Activated B cell treated with CpG ODN at 0.5 μM for 24 hours (primary cell): ENCODE measurements at places on chromosomes 6 and 20. TPM values are rescaled to one million over a fixed set of nuclear protein-coding genes. Genes with fewer than 3 reads are reported as not detected.

Gene GPR6
- not detected in 2 replicates for total RNA-seq

Gene TNFRSF6B
- not detected in 2 replicates for total RNA-seq

Gene KDM1B
- total RNA-seq = 19.6 and 21.0 TPM in 2 replicates

Gene RIMS4
- total RNA-seq = not detected in 2 replicates

DNA sequence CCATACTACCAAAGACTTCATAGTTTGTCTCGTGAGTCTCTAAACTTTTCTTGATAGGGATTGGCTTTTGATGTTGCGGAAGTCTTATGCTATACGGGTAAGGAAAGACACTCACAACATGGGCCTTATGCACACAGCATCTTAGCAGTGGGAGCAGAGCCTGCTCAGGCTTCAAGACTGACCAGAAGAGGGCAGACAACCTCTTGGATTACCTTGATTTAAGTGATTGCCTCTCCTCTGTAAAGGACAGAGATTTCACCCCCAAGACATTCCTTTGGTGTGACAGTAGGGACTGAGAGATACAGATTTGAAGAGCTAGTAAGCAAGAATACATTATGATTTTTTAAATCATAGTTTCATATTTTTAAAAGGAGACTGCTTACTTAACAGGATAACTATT, 71.0 kb upstream of the SAMD3 start:
- H3K27me3 ChIP-seq = no peaks in the 10 kb centered on the region
- no peak overlapping the region for H3K27ac ChIP-seq
- H3K36me3 ChIP-seq = no peaks in the 10 kb centered on the region
- H3K4me1 ChIP-seq = peaks cover 5% of the 10 kb centered on the region

- H3K27me3 ChIP-seq = no peaks in the 10 kb centered on the region
- peaks cover 6% of the 10 kb centered on the region for H3K4me1 ChIP-seq
- H3K4me3 ChIP-seq = no peak overlapping the region
- no peaks in the 10 kb centered on the region for H3K36me3 ChIP-seq
Observed at GRCh38 chr20:19968466-19969073, 48.6 kb upstream of the NAA20 start.

GRCh38 chr20:34713194-34713943, 9.2 kb downstream of the TP53INP2 start:
- H3K27me3 ChIP-seq = no peaks in the 10 kb centered on the region
- H3K4me3 ChIP-seq = no peak overlapping the region
- DNase-seq = no peak
- H3K27ac ChIP-seq = no peak overlapping the region
- H3K36me3 ChIP-seq = peaks cover 24% of the 10 kb centered on the region

DNA sequence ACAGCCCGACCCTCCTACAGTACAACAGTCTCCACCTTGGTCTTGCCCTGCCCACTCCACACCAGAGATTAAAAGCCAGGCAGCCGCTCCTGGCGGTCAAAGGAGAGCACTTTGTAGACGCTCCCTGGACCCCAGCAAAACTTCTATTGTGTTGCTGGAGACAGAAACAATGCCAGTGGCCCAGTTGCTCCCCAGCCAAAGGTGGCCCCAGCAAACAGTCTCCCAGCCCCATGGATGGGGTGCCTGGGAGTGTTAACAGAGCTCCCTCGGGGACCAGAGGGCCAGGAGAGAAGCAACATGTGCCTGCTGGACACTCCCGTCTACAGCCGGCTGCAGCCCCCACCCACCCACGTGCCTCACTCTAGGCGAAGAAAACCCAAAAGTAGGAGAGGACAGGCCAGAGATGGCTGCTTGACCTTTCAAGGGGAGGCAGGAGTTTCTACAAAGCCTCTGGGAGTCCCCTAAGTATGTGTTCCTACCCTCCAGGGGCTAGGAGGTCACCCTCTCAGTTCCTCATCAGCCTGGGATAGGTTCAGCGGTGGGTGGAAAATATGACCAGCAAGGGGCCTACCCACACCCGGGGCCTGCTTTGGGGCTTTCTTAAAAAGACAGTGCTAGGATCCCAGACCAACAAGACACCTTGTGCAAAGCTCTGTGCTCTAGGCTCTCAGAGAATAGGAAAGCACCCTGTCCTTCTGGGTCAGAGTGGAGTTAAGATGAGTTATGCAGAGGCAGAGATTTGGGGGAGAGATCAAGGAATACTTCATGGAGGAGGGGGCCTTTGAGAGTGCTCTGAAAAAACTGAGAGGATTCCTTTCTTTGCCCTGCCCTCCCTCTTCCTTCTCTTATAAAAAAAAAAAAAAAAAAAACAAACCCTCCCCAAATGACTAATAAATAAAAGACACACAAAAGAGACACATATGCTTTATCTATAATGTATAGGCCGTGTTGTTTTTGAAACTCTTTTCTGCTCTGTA, 19.0 kb upstream of the PREX1 start:
- H3K4me3 ChIP-seq = peak overlapping the region; percentile 39
- H3K27ac ChIP-seq = peak overlapping the region; percentile 80
- H3K27me3 ChIP-seq = no peaks in the 10 kb centered on the region
- H3K36me3 ChIP-seq = no peaks in the 10 kb centered on the region

DNA sequence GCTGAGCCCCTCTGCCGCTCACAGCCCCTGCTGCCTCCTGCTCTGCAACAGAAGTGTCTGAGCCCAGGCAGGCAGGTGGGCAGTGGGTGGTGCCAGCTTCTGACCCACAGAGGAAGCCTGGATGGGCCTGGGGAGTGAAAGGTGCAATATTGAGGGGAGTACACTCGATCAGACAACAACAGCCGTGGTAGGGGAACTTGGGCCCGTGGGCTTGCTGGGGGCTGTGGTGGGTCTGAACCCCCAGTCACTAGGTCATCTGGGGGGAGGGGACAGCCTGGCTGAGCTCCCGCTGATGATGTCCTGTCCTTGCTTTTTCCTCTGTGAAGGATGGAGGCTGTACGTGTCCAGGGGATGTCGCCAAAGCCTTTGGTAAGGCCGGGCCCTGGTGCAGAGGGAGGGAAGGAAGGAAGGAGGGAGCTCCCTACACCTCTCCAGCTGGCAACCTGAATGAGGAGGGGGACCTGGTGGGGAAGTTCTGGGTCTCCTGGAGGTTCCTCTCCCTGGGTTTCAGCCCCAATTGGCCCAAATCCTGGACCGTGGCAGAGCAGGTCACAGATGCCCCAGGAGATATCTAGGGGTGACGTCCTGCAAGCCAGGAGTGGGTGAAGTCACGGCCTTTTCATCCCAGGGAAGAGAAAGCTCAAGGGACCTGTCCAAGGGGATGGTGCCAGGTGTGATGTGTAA, 47.2 kb downstream of the GMPR start:
- H3K4me1 ChIP-seq = no peaks in the 10 kb centered on the region
- DNase-seq = no peak
- no peaks in the 10 kb centered on the region for H3K36me3 ChIP-seq
- no peak overlapping the region for H3K27ac ChIP-seq
- H3K27me3 ChIP-seq = no peaks in the 10 kb centered on the region
- H3K4me3 ChIP-seq = no peak overlapping the region

DNA sequence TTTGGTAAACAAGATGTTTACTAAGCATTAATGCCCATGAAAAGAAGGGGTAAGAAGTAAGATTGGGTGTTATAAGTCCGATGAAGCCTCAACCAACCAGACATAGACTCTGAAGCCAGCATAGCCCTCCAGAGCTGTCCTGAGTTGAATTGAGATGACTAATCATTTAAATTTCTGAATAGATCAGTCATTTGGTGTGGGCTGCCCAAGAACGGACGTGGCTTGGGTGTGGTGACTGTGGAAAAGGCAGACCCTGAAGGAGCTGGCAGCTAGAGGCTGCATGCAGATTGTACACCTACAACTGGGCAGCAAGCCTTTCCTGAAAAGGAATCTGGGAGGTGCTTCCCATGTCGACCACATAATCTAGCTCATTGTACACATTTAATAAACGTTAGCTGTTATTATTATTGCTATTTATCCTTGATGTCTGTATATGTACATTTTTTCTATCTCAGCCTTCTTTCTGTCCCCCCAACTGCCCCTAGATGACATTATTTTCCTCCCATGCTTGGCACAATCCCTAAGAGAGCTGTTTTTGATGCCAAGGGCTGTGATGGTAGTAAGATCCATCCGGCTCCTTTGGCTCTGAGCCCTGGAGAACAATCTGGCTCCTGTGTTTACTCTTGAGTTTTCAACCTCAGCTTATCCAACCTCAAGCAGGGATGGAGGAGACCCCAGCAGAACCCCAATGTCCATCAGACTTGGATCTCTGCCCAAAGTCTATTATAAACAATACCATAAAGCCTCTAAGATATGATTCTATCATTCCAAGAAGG, 57.6 kb upstream of the JAG1 start:
- H3K36me3 ChIP-seq = no peaks in the 10 kb centered on the region
- no peak overlapping the region for H3K27ac ChIP-seq
- DNase-seq = no peak
- H3K4me1 ChIP-seq = no peaks in the 10 kb centered on the region
- H3K27me3 ChIP-seq = no peaks in the 10 kb centered on the region
- H3K4me3 ChIP-seq = no peak overlapping the region

GRCh38 chr6:167275001-167275400, 16.1 kb upstream of the UNC93A start:
- no peak for DNase-seq
- H3K27me3 ChIP-seq = peaks cover 29% of the 10 kb centered on the region
- no peaks in the 10 kb centered on the region for H3K4me1 ChIP-seq
- no peak overlapping the region for H3K27ac ChIP-seq

DNA sequence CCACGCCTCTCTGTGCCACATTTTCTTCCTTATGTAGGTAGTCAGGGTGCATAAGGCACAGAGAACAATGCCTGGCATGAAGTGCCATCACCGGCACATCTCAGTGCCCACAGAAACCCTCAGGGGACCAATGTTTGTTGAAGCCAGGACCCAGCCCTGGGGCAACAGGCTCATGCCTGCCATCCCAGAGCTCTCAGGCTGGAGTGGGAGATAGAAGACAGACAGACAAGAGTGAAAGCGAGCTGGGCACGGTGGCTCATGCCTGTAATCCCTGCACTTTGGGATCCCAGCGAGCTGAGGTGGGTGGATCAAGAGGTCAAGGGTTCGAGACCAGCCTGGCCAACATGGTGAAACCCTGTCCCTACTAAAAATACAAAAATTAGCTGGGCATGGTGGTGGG, 13.5 kb downstream of the EFCAB8 start:
- peaks cover 6% of the 10 kb centered on the region for H3K36me3 ChIP-seq
- H3K4me1 ChIP-seq = no peaks in the 10 kb centered on the region
- DNase-seq = no peak
- H3K27me3 ChIP-seq = no peaks in the 10 kb centered on the region

DNA sequence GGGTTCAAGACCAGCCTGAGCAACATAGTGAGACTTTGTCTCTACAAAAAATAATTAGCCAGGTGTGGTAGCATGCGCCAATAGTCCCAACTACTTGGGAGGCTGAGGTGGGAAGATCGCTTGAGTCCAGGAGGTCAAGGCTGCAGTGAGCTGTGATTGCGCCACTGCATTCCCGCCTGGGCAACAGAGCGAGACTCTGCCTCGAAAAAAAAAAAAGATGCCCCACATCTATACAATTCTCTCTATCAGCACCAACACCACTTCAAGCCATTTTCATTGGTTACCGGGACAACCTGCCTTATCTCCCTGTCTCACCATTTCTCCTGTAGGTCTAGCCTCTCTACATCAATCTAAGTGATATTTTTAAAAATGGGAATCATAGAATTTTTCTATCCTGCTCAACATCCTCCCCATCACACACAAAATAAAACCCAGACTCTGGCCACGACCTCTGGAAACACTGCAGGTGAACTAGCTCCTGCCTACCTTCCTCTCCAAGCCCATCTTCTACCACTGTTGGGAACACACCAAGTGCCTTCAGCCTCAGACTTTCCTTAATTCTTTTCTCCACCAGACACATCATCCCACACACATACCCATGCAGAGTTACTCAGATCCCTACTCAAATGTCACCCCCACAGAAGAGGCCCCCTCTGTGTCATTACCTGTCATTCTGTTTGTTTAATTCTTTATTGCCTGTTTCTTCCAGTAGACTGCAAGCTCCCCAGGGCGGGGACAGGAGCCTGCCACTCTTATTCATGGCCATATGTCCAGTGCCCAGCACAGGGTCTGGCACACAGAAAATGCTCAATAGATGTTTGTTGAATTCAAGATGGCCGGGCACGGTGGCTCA, 9.6 kb upstream of the PLTP start:
- H3K27me3 ChIP-seq = peaks cover 23% of the 10 kb centered on the region
- no peak for DNase-seq
- no peak overlapping the region for H3K4me3 ChIP-seq
- H3K27ac ChIP-seq = no peak overlapping the region

DNA sequence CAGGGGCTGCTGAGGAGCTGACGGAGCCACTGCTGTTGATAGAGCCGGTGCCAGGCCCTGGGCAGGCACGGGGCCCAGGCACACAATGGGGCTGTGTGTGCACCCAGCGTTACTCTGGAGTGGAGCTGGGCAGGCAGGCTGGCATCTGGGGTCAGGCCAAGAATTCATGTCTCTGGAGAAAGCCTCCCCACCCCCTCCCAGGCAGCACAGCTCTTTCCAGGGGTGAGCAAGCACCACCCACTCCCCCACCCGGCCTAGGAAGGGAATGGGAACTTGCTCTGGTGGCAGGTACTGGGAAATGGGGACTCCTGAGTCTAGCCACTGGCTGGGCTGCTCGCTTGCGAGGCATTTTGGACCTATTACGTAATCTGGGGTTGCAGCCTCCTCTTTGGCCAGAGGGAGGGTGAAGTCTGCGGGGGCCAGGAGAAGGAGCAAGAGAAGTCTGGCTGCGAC, 22.7 kb downstream of the TFEB start:
- H3K4me3 ChIP-seq = no peak overlapping the region
- peaks cover 97% of the 10 kb centered on the region for H3K4me1 ChIP-seq
- no peaks in the 10 kb centered on the region for H3K27me3 ChIP-seq
- H3K36me3 ChIP-seq = peaks cover 65% of the 10 kb centered on the region
- peak overlapping the region; percentile 90 for H3K27ac ChIP-seq

DNA sequence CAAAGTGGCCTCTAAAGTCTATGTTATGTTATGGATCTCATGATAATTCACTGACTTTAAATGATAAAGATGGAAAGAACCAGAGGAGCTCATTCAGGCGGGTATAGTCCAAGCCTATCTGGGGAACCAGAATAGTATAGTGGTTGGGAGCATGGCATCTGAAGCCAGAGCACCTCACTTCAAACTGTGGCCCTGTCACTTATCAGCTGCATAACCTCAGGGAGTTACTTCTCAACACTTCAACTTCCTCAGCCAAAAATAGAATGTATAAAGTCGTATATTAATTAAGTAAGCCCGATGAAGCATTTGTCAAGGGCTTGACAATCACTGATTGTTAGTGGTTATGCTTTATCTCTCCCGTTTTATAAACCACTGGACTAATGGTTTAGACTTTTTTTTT, 112.7 kb downstream of the RTN4IP1 start:
- peaks cover 76% of the 10 kb centered on the region for H3K4me1 ChIP-seq
- H3K27me3 ChIP-seq = no peaks in the 10 kb centered on the region
- peak overlapping the region; percentile 44 for H3K4me3 ChIP-seq
